ENCODE measurements at places on chromosomes 3 and 15.

DNA sequence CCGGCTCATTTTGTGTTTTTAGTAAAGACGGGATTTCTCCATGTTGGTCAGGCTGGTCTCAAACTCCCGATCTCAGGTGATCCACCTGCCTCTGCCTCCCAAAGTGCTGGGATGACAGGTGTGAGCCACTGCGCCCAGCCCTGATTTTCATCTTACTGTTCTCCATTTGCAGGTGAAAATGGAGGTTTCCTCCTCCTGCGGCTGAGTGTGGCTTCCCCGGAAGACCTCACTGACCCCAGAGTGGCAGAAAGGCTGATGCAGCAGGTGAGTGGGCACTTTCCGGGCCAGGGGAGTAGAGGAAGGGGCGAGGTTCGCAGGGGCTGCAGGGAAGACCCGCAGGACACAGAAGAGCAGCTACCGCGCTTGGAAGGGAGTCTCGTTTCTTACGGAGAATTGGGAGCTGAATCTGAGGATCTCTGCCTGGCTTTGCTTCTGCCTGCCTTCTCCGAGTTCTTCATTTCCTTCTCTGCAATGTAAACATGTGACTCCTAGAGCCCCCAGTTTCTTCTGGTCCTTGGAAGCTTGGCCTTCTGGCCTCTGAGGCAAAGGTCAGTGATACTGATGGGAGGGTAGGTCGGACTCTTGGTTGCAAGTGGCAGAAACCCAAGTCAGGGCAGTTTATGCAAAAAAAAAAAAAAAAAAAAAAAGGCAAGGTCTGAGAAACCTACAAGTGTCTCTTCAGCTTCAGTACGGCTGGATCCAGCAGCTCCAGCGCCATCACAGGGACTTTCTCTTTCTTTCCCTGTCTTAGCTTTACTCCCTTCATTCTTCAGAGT lies 8.9 kb downstream of the MUC20 start:
- DNase-seq, result no peak

DNA sequence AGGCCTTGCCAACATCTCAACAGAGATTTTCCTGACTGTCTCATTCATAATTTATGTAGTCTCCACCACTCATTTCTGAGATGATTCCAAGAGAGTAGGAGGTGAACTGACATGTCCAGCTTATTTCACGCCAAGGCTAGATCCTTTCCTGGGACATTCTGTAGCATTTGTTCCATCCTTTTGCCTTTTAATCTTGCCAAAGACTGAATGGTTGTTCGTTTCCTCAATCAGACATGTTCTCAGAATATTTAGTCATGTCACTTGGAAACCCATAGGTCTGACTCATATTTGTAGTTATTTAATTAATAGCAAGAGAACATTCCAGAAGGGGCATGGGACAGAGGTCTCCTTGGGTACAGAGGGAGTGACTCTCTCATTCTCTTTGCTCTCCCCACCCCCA lies 80.9 kb downstream of the DHX36 start:
- no peak for DNase-seq

DNA sequence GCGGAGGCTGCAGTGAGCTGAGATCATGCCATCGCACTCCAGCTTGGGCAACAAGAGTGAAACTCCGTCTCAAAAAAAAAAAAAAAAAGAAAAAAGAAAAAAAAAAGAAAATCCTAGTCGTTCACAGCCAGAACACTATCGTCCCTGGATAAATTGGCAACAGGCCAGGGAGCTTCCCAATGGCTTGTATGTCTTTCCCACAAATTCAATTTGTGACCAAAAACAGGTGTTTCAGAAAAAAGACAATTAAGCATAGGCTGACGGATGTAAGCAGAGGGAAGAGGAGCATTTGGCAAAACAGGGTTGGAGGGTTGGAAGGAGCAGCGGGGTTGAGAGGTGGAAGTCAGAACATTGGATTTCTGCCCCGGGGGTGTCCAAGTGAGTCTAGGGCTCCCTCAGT lies 8.5 kb downstream of the EPB42 start:
- no peak for DNase-seq

DNA sequence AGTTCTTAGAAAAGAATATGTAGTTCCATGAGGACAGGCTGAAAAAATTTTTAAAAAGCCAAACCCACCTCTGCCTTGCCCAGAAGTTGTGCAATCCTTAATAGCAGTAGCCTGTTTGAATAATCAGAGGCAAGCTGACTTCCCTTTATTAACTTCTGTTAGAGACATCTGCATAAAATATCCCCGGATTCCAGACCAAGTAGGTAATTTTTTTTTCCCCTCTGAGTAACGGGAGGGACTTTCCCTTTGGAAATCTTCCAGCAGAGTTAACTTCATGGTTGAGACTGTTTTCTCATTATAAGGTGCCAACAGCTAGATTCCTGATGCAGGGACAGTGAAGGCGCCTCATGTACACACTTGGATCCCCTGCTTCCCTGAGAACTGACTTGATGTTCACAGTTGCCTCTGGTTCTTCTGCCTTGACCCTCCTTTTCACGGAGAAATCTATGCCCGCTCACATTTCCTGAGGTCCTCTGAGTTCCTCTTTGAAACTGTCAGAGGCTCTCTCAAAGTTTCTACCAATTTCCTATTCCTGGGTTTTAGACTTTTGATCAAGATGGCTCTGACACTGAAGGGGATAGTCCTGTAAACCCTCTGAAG lies 227.6 kb upstream of the BHLHE40 start:
- DNase-seq, result peak; percentile 26

DNA sequence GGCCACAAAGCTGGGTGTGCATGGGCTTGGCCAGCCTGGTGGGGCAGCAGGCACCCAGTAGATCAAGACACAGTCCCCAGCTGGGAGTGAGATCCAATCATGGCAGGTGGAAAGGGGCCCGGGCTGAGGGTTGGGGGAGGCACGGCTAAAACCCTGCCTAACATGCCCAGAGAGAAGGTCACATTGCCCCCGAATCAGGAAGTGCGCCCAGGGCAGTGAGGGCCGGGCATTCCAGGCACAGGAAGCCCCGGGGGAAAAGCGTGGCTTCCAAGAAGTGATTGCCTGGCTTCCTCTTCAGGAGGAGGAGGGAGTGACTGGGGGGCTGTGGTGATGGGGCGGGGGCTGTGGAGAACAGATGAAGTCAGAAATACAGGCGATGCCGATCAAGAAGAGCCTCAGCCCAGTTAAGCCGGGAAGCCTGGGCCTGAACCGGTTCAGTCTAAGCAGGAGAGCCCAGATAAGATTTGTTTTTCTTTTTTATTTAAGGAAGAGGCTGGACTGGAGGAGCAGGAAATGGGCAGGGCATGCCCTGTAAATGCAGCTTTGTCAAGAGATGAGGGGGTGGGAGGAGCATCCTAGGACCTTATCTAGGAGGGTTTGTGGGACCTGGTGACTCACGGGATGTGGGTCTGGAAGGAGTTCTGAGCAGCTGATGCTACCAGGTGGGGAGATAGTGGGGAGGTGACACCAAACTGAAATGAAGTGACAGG lies 83.9 kb downstream of the CHSY1 start:
- DNase-seq, result peak; percentile 21

GRCh38 chr3:184345317-184346144 lies 8.1 kb downstream of the FAM131A start:
- peak; percentile 92 for DNase-seq

GRCh38 chr15:74844319-74845207 lies 1.6 kb upstream of the ULK3 start:
- no peak for DNase-seq

- no peak for DNase-seq
Measured at GRCh38 chr3:168961271-168961670, 702.2 kb downstream of the MECOM start.

- DNase-seq, result no peak
Measured at GRCh38 chr3:174094669-174095068, 697.1 kb downstream of the NLGN1 start.

DNA sequence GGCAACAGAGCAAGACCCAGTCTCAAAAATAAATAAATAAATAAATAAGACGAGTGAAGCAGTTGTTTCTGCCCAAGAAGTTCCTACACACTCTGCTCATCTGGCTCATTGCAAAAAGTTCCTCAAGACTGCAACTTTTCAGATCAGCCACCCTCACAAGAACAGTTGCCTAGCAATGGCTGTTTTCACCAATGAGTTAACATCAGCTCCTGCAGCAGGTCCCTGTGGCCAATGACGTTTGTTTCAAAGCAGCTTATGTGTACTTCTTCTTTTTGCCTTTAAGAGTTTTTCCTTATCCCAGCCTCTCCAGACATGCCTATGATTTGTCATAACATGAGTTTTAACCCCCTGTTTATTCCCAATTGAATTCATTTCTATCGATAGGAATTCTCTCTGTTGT lies 118.4 kb upstream of the SPRED1 start:
- no peak for DNase-seq

GRCh38 chr3:124666067-124666466 lies 64.2 kb upstream of the UMPS start:
- DNase-seq, result no peak

GRCh38 chr3:189563853-189564563 lies 67.2 kb upstream of the TP63 start:
- DNase-seq, result no peak

DNA sequence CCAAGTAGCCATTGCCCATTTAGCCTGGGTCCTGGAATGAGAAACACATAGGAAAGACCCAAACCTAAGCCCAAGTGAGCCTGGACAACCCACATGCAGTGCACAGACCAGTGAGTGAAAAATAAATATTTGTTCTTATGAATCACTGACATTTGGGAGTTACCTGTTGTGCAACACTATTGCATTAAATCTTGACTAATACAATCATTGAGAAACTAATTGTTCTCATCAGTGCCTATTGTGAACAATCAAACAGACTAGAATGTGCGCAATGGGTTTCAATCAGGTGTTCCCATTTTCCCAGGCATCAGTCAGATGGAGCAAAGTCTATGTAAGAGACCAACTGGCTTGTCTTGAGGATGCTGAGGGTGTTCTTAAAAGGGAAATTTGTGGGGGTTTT lies 54.7 kb upstream of the CNOT10 start:
- DNase-seq, result no peak

- no peak for DNase-seq
Measured at GRCh38 chr3:78116874-78117273, 1077.0 kb downstream of the ROBO2 start.

- DNase-seq, result peak; percentile 11
Measured at GRCh38 chr3:153927107-153927506, 194.1 kb upstream of the ARHGEF26 start.

GRCh38 chr3:57100046-57100695 lies 39.7 kb downstream of the SPATA12 start:
- peak; percentile 86 for DNase-seq

DNA sequence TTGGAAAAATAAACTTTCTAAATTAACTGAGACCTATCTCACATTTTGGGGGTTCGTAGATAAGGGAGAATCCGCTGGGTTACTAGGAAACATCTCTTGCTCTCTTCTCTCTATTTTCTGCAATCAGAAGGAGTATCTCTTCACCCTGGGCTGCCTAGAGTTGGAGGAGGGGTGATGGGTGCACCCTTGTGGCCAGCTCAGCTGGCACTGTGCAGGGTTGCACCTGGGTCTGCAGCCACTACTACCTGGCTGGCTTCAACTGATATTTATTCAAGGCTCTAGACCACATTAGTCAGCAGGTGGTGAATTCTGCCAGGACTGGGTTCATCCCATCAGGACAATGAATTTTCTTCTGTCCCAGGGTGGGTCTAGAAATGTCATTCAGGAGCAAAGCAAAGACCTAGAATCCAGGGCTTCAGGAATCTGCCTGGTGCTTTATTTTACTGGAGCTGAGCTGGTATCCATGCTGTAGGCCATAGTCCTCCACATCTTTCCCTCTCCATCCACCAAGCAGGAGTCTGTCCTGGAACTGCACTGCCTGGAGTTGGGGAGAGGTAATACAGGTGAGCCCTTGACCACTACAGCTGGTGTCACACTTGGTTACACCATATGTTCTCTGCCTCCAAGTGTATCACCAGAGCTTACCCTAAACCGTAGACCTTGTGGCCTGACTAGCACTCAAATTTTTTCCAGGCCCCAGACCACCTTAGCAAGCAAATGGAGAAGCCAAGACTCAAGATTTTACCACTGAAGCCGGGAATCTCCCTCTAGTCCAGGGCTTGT lies 14.0 kb downstream of the OR5K4 start:
- no peak for DNase-seq

GRCh38 chr3:100561459-100562158 lies 47.8 kb upstream of the ADGRG7 start:
- DNase-seq, result no peak

DNA sequence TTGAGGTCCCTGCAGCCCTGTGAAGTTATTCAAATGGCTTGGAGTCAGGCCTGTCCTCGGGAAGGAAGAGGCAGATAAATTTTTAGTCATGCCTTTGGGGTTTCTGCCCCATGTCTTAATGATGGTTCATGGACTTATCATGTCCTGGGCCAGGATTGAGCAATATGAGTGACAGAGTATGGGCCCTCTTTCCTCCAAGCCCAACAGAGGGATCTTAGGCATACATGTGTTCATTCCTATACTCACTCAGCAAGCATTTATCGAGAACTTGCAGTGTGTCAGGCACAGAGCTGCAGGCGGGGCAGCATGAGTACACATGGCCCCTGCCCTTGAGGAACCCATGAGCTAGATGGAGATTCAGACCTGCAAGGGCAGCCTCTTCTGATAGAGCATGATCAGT lies 6.2 kb downstream of the ESYT3 start:
- DNase-seq, result no peak

GRCh38 chr15:68543165-68544008 lies 35.4 kb upstream of the CORO2B start:
- peak; percentile 8 for DNase-seq

DNA sequence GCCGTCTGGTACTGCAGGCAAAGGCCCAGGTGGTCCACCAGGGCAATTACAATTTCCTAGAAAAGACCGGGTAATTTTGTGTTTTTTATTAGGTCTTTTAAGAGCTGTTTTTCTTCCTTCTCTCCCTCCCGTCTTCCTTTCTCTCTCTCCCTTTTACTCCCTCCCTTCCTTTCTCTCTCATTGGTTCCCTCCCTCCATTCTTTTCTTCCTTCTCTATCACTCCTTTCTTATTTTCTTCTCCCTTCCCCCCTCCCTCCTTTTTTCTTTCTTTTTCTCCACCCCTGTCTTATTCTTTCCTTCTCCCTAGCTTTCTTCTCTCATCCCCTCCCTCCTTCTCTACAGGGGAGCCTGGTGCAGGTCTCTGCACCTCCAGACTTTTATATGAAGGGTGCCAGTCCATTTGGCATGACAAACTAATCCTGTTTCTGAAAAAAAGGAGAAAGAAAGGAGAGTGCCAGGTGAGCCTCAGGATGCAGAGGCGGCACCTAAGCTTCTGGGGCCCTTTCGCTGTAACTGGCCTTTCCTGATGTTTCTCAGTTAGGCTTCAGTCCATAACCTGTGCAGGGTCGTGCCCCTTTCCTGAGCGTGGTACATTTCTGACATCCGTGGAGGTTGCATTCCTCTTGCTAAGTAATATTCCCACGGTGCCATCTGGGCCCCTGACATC lies 9.1 kb upstream of the ONECUT1 start:
- no peak for DNase-seq

DNA sequence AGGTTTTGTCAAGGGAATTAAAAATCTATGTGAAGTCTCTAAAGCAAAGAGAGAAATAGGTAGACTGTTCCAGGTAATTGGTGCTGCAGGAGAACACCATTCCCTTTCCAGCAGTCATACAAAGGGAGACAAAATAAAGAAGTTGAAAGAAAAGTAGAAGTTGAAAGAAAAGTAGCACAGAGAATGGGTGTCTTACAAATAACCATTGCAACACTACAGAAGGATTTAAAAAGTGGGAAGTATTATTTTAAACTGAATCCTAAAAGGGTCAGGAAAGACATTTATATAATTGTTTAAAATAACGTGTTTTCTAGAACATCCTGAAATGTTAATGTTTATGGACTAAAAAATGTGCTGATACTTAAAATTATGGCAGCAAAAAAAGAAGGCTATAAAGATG lies 223.8 kb downstream of the RSRC1 start:
- no peak for DNase-seq
